ENCODE measurements at places on chromosomes 12 and 14.

- DNase-seq: peak; percentile 26
Observed at GRCh38 chr12:28222081-28222700, 31.9 kb downstream of the CCDC91 start.

DNA sequence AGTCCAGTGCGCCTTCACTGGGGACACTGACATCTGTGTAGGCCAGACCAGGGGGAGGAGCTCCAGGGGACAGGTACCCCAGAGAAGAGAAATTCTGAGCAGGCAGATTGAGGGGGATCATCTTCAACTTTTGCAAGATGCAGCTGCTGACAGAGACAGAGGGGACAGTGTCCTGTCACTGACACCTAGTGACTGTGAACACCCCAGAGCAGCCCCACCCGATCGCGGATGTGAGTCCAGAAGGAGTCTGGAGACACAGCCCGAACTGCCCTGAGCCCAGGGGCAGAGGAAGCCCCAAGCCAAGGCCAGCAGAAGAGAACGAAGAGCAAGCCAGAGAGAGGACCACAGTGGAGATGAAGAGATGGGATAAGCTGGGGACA lies 21.7 kb upstream of the LRTM2 start:
- DNase-seq: no peak

DNA sequence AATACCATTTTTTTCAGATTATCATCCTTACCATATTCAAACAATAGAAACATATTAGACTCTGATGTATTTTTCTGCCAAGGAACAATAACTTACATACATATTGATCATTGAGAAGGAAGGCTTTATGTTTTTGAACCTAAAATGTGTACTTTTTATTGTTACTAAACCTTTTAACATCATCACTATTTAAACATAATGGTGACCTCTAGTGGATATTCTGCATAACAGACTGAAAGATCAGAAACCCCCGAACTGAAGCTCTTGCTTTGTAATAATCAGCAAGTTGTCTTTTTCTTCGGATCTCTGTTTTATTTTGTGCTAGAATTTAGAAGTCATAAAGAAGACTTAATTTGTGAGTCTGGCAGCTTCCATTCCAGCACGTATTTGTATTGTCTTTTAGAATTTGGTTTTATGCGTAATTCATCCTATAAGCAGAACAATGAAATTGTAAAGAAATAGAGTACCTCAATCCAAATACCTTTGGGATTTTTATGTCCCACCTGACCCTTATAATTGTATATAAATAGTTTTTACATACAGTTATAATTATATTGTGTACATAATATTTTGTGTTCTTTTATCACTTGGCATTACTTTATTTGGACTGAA lies 125.9 kb upstream of the ATF1 start:
- no peak for DNase-seq

GRCh38 chr14:99718031-99718810 lies 34.1 kb downstream of the CYP46A1 start:
- peak; percentile 3 for DNase-seq

- DNase-seq: no peak
Observed at GRCh38 chr14:76271041-76271755, 104.7 kb upstream of the ESRRB start.

- no peak for DNase-seq
Observed at GRCh38 chr14:37247791-37248461, 50.2 kb downstream of the MIPOL1 start.

DNA sequence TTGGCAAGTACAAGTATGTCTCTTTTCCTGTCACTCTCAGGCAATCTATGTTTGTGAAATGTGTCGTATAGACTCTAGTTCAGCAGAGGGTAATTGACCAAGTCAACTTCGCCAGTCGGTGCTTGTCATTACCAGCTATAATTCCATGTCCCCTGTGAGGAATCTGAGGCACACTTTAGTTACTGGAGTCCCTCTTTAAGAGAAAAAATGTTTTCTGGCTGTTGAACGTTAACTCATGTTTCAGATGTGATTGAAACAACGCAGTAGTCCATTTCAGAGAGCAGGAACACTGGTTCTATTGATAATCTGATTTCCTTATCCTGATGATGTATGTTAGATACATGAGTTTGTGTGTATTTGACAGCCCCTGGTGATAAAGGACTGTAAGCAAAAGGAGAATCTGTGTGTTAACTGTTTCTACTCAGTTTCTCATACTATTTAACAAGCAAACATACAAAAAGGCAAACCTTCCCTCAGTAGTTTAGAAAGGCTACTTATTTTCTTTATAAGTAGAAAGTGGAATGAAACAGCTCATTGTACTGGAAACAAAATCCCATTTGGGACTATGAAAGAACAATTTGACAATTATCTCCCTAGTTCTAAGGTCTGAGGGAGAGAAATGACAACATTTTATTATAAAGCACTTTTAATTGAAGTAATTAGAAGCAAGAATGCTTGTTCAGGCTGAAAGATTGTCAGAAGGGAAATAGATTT lies 161.1 kb upstream of the TRHDE start:
- no peak for DNase-seq

DNA sequence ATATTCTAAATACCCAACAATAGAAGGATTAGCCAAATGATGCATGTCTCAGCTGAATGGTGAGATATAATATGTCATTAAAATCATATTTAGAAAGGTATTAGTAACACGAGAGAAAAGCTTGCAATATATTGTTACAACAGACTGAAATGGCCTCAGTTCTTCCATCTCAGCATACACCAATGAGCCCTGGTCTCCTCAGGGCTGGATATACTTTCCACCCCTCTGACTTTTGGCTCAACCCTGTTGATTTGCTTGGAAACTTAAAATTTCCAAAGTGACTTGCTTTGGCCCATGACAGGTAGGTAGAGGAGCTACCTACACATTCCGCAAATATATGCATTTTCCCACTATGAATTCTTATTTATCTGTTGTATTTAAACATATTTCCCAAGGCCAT lies 908.1 kb upstream of the TMEM132C start:
- DNase-seq: no peak

GRCh38 chr14:104082807-104083206 lies 2.7 kb upstream of the ASPG start:
- DNase-seq: no peak

DNA sequence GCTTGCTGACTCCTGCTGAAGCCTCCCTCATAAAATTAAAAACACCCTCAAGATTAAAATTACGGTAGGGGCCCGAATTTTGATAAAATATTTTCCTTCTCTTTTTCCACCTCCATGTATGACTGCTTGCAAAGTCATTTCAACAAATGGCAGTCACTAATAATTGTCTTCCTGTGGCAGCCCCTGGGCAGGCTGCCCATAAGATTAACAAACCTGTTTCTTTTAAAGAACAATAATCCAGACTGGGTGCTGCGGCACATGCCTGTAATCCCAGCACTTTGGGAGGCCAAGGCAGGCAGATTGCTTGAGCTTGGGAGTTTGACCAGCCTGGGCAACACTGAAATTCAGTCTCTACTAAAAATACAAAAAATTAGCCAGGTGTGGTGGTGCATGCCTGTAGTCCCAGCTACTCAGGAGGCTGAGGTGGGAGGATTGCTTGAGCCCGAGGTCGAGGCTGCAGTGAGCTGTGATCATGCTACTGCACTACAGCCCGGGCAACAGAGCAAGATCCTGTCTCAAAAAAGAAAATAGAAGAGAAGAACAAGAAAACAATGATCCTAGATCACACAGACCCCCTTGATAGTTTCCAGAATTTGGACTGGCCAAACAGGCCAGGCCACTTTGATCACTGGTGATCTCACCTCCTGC lies 8.7 kb downstream of the SAV1 start:
- no peak for DNase-seq

DNA sequence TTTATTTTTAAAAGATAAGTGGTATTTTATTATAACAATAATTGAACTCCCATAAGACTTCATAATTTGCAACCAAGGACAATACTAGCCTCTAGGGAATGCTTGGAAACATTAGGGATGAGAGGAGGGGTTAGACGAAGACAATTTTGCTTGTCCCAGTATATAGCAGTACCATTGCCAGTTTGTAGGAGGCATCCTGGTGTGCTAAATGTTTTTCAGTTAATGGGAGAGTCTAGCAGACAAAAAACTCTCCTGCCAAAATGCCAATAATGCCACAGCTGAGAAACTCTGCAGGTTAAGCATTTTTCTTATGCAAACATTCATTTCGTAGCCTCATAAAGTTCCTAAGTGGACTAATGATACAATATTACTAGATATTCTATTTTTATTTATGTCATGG lies 38.1 kb downstream of the RASSF9 start:
- DNase-seq: no peak

DNA sequence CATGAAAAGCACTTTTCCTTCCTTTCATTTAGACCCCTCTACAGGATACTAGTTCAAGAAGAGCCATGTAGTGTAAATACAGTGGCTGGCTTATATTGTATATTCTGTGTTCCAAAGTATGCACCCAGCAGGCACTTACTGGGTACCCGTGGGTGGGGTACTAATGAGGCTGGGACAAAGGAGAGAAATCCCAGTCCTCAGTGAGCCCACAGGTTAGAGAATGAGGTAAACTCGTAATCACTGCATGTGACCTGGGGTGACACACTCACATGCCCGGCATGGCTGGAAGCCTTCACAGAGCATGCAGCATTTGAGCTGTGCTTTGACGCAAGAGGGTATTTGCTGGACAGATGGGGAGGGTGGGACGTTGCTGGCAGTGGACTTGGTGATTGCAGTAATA lies 17.1 kb downstream of the SLC24A4 start:
- no peak for DNase-seq

DNA sequence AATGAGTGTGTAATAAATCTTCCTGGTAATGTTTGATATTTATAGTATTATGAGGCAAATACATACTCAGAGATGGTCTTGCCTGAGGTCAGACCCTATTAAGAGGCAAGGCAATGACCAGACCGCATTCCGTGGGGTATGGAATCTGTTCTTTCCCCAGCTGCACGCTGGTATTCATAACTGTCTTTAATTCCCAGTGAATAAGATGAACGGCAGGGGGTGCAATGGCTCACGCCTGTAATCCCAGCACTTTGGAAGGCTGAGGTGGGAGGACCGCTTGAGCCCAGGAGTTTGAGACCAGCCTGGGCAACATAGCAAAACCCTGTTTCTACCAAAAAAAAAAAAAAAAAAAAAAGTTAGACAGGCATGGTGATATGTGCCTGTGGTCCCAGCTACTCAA lies 44.6 kb downstream of the ERO1A start:
- no peak for DNase-seq

GRCh38 chr12:113007166-113007565 lies 28.8 kb downstream of the OAS2 start:
- no peak for DNase-seq

GRCh38 chr14:68394118-68394763 lies 398.6 kb downstream of the ZFP36L1 start:
- DNase-seq: no peak

DNA sequence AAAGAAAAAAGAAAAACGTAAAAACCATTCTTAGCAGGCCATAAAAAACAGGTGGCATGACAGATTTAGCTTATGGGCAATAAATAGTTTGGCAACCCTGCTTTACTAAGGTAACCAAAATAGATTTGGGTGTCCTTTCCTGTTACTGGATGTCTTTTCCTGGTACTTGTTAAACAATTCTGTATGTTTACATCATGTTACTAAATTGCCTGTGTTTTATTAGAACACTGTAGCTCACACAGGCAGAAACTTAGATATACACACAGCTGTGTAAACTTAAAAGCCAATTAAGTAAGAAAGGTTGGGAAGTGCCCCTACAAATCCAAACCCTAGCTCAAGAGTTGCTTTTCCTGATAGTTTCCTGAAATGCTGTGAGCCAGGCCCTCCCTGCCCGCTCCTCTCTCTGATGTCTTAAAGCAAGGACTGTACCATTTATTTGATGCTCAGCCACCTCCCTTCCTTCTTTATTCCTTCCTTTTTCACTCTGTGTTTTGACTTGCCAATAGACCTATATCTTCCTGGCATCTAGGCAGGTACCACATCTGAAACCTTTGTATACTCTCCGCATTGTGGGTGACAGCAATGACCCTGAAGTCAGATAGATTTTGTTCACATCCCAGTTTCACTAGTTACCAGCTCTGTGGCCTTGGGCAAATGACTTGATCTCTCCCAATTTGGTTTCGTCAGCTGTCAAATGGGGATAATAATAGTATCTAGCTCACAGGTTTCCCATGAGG lies 3.7 kb upstream of the CAMKK2 start:
- no peak for DNase-seq
